ENCODE measurements at places on chromosomes 2 and 18.

DNA sequence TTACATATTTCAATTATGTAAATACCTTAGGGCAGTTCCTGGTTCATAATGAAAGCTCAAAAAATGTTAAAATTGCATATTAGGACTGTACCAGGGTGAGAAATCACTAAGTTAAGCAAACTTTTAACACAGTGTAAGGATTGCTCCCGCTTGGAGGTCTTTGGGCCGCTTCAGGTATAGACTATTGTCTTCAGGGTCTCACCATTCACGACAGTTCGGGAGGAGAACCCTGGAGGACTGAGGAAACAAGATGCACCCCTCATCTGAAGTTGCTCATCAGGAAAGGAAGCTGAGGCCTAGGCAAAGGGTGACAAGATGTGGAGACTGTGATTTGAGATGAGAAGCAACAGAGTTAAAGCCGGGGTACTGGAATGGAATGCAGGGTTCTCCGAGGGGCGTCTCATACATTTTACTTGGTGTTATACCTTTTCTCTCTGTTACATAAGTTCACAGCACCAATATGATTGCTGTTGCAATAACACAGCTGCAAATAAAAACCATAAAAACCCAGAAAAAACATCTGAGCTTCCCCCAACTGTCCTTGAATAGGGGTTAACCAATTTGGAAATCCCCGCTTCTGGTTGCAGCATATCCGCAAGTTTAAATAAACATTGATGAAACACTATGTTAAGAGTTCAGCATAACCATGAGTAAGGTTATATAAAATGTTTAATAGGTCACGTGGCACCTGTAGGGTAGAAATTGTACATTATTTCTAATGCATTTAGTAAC, 40.1 kb downstream of the FBXO48 start:
- DNase-seq: no peak

GRCh38 chr2:98560256-98560771, 48.0 kb downstream of the COA5 start:
- DNase-seq: no peak

DNA sequence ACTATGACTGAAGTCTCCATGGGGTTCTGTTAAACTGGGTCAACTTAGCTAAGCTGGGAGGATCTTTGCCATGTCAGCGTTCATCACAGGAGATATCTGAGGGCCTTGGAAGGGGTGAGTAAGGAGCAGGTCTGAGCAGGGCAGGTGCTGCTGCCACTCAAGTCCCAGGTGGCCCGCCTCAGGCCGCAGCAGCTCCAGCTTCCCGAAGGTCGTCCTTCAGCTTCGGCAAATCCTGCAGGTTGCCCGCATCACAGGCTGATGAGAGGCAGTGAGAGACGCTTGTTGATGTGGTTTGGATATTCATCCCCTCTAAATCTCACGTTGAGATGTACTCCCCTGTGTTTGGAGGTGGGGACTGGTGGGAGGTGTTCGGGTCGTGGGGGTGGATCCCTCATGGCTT, 166.6 kb downstream of the VAPA start:
- no peak for DNase-seq

DNA sequence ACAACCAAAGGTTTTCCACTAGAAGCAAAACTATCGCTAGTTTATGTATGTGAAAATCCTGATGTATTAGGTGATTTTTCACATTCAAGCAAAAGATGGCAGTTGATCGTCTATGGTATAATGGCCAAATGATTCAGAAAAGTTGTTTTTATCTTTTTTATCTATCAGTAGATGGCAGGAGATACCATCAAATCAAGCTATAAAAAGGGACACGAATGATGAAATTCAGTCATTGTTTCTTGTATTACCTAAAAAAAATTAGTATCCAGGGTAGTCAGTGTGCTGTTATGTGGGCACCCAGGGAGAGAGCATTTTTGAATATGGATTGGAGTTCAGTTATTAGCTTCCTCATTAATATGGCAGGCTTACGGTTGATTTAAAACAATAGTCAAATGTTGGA, 22.9 kb upstream of the CAVIN2 start:
- no peak for DNase-seq

- no peak for DNase-seq
Measured at GRCh38 chr18:13548106-13548819, 178.1 kb downstream of the FAM210A start.

DNA sequence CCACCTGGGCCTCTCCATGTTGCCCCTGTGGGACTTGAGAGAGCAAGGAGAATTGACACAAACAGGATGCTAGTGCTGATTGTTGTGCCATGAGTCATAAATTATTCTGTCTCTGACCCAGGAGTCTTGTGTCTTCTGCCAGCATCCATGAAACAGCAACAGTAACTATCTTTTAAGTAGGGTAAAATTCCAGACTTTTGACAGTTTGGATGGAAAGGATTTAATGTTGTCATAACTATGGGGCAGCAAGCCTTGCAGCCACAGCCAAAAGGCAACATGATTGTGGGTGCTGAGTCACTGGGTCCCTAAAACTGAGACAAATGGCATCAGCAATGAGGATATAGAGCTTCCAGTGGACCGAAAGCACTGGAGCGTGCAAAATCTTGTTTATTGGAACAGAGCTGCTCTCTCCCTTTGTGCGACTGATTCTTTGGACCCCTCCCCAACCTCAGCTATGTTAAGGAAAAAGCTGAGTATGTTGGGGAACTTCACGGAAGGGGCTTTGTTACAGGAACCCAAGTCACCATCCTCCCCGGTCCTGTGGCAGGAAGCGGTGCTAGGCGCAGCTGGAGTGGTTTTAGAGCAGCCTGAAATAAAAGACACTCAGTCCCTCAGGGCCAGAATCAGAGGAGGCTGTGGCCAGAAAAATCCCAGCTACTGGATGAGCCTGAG, 9.6 kb upstream of the ITPRIPL1 start:
- no peak for DNase-seq

GRCh38 chr18:12406371-12407111, 1.2 kb upstream of the PRELID3A start:
- no peak for DNase-seq

- no peak for DNase-seq
Measured at GRCh38 chr18:49183921-49184320, 233.2 kb upstream of the SMAD7 start.
